ENCODE measurements at places on chromosomes 7 and 10.
A peak's percentile ranks its signal among the peaks of the same experiment; 100 is the strongest.

DNA sequence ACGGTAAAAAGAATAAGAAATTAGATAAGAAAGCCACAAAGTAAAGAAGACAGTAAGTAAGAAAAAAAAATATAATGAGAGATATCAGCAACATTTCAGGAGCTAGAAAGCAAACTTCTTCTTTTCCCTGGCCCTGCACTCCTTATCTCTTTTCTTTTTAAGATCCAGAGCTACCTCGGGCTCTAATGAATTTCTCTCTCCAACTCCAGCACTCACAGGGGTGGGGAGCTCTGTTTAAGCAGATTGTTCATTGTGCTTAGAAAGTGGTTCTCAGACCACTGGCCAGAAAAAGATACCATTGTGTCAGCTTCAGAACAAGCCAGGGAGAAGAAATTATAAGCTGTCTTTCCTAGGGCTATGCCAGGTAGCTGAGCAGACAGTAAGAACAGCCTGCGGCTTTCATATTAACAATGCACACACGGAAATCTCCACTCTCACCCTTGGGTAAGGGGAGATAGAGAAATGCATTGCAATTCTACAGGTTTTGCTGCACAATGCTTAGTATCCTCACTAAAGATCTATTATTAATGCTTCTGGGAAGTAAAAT lies 19.3 kb downstream of the OR2F1 start:
- DNase-seq: no peak

DNA sequence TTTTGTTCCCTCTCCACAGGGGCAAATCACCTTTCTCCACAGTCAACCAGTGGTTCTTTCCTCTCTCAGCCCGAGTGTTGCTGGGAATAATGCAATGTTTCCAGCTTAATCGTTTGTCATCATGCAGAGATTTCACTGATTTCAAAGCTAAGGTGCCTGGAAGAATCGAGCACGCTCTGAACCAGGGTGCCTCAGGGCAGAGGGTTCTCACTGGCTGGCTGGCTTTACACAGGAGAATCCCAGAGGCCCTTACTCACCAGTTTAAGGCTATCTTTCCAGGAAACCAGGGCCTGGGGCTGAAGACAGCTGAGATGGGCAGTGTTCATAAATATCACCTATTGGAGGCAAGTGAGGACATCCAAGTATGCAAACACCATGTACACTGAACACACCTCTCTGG lies 21.8 kb downstream of the PLXNA4 start:
- DNase-seq: no peak

- DNase-seq: peak; percentile 88
Measured at GRCh38 chr10:96991313-96991841, 159.3 kb downstream of the LCOR start.

DNA sequence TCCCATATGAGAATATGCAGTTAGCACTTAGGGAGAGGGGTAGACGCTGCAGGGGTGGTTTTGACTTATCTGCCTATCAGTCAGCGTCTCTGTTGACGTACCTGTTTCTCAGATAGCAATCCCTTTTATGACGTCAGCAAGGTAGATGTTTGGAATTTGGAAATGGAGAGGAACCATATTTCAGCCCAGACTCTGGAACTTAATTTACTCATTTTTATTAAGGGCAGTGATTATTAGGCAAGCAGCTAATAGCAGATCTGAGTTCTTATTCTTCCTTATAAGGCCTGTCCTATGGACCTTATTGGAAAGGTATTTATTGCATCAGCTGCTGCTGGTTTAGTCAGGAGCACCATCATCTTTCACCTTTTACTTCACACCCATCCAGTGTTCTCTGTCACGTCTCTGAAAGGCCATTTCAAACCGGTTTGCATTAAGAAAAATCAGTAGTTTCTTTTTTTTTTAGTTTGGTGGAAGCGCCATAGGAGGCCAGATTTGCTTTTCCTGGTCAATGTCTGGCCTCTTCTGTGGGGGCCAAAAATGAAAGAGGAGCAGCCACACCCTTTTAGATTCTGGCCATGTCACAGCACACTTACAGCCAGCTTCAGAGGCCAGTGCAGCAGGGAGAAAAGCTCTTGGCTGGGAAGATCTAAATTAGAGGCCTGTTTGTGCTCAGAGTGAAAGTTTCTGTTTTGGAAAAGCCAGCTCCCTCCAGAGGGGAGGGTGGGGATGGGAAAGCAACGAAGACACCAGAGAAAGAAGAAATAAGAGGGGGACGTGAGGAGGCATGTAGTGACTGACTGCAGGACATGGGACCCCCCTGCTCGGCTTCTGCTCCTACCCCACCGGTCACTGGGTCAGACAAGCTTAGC lies 146.3 kb downstream of the TCF7L2 start:
- no peak for DNase-seq

- no peak for DNase-seq
Measured at GRCh38 chr10:44388641-44389040, 3.7 kb upstream of the CXCL12 start.

GRCh38 chr7:131524703-131525102 lies 31.7 kb downstream of the PODXL start:
- no peak for DNase-seq

- peak; percentile 41 for DNase-seq
Measured at GRCh38 chr7:127770885-127771284, 118.9 kb downstream of the SND1 start.

- DNase-seq: no peak
Measured at GRCh38 chr10:32501906-32502305, 56.0 kb downstream of the CCDC7 start.

- DNase-seq: no peak
Measured at GRCh38 chr10:43114743-43115611, 23.3 kb upstream of the CSGALNACT2 start.

DNA sequence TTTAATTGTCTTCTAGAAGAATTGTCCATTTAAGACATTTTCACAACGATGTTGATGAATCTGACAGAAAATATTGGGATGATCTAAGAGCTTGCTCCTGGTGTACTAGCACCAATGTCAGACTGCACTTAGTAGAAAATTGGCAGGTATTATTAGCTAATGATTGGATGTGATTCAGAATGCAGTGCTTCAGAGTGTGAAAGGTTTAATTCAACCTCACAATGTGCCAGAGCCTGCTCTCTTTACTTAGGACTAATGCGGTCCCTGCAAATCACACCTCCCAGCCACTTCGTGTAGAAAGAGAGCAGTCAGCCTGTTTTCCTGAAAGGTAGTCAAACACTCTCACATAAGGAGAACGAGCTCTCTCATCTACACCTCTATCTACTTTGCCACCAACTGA lies 197.5 kb downstream of the ZNF438 start:
- DNase-seq: no peak

GRCh38 chr7:107014387-107015023 lies 30.0 kb upstream of the PRKAR2B start:
- DNase-seq: peak; percentile 33

DNA sequence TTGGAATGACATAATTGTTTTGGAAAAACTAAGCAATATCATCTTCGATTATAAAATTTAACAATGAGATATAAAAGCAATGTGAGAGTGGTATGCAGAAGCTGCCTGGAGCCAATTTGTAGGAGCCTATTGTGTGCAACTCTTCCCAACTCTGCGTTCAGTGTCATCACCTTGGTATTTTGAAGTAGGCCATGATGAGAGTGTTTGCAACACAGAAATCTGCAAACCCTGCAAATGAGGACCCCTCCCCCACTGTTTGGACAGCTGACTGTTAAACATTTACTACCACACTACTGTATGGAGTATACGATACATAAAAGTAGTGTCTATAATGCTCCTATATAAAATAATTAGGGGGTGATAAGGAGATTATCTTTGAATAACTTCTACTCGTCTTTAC lies 531.3 kb downstream of the ATRNL1 start:
- DNase-seq: peak; percentile 54

DNA sequence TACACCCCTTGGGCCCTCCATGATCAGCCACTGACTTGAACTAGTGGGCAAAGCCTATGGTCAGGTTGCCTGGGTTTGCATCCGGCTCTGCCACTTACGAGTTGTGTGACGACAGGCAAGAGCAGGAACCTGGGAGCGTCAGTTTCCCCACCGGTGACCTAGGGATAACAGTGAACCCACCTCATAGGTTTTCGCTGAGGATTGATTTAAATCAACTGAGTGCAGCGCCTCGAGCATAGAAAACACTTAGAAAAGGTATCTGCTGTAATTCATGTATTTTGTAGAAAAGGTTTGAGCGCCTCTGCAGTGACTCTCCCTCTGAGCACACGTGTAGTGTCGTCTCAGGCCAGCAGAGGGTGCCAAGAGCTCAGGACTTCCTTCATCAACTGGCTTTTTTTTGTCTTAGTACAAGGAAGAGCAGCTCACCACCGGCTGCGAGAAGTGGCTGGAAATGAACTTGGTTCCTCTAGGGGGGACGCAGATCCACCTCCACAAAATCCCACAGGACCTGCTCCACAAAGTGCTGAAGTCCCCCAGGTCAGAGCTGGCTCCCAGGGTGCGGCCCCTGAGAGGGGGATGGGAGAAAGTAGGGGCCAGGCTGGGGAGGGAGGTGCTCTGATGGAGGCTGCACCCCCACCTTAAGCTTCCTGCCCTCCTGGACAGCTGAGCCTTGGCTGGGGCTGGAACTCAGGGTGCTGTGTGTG lies 27.7 kb downstream of the BTBD16 start:
- peak; percentile 89 for DNase-seq

GRCh38 chr10:23981520-23982309 lies 227.2 kb upstream of the KIAA1217 start:
- DNase-seq: peak; percentile 6

DNA sequence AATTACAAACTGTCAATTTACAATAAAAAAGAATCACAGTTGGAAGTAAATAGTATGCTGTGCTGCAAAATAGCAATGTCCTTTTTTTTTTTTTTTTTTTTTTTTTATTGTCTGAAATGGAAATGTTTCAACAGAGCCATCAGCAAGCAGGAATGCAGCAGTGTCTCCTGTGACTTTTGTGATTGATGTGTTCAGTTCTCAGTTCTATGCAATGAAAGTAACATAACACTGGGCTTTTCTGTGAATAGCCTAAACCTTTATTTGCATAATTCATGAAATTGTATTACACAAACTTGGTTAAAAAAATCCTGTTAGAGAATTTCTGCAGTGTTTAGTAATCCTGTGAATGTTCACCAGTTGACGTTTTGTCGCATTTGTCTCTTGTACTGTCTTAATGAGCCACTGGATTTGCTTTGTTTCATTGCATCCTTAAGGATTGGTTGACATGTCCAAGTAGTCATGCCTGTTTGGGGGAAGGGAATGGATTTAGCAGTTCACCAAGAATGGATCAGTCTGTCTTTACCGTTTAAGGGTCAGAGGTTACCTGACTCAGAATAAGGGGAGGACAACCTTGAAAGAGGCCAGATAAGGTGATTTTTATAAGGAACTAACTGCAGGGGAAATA lies 192.7 kb downstream of the MLLT10 start:
- DNase-seq: no peak

DNA sequence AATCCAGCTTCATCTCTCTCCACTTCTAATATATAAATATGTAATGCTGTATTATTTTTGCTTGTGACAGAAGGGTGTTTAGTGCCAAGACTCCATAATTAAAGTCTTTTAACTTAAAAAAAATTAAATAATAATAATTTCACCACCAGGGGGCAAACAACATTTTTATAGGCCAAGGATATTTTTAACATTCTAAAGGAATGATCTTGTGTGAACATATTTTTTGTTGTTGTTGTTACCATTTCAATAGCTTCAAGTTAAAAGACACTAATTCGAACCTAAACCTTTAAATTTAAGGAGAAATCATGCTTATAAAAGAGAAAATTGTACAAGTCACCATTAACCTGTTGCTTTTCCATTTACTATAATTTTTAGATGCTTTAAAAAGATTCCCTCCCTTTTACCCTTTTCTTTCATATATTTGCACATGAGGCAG lies 7.5 kb upstream of the DNAJC1 start:
- DNase-seq: peak; percentile 45

DNA sequence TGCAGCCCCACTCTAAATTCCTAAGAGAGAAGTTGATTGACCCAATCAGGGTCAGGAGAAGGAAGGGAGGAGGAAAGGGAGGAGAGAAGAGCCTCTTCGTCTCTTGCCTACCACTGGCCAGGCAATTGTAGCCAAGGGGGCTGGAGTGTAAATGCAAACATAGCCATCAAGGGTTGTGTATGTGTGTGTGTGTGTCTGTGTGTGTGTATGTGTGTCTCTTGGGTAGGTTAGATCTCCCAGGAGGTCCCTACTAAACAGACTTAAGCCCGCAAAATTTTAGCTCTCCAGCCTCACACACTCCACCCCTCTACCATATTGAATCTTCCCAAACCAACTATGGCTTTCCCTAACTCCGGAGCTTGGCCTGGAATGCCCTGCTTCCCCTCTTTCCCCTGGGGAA lies 3.8 kb downstream of the LEP start:
- DNase-seq: no peak

- DNase-seq: no peak
Measured at GRCh38 chr10:8416192-8416701, 361.8 kb downstream of the GATA3 start.

- no peak for DNase-seq
Measured at GRCh38 chr10:131748831-131749766, 151.7 kb upstream of the PPP2R2D start.

- no peak for DNase-seq
Measured at GRCh38 chr7:121002048-121002756, 13.7 kb downstream of the CPED1 start.

GRCh38 chr10:70137927-70138883 lies 5.6 kb upstream of the AIFM2 start:
- DNase-seq: no peak

DNA sequence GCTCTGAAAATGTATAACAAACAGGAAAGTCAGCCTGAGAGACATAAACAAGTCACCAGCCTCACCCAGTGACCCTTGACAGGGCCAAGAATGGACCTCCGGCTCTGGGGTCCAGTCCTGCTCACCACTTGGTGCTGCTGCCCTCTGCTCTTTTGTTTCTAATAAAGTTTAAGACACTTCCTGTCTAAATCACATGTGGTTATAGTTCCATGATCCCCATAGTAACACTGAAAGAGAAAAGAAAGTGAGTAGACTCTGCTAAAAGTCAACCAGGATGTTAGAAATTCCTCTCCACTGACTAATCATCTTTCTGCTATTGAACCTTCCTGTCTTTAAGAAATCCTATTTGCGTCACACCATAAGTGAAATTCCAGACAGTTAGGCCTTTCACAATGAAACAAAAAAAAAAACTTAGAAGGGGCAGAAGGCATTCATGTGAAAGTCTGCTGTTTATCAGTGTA lies 179.2 kb upstream of the BET1 start:
- DNase-seq: peak; percentile 100

DNA sequence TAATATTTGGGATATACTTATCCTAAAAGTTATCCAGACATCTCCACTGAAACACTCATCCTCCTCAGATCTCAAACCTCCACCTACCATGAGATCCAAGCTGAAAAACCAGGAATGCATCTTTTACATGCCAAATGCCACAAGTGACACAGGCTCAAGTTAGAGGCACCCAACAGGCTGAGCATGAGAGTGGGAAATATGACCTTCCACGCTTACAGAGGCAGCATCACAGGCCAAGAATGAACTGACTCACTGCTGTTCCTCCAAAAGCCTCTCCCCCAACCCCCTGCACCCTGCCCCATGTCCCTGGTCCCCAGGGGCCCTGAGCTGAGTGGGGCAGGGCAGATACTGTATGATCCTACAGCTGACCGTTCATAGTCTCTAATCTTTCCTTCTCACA lies 4.8 kb upstream of the MTPAP start:
- peak; percentile 66 for DNase-seq

GRCh38 chr7:52648872-52649271 lies 386.6 kb upstream of the POM121L12 start:
- DNase-seq: no peak

Measured in choroid plexus epithelial cell (primary cell).